ENCODE measurements at places on chromosomes 4 and X.

DNA sequence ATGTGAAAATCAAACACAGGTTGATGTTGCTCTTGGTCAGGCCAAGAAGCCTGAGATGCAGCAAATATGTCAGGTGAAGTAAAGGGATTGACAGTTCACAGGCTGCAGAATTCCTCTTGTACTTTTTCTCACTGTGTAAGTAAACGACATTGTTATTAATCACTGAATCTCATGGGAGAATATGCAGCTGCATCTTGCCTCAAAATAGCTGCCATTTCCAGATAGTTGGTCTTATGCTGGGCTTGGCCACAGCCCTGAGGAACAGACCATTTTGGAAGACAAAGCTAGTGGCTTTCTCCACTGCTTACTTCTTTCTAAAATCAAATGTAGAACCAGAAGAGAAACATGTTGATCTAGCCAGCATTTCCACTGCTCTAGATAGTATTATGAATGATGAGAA, 403.4 kb upstream of the NR3C2 start:
- DNase-seq = no peak

GRCh38 chrX:118178450-118178849, 61.8 kb upstream of the KLHL13 start:
- no peak for DNase-seq

GRCh38 chr4:47661741-47662140, 176.1 kb downstream of the CORIN start:
- no peak for DNase-seq

- no peak for DNase-seq
Measured at GRCh38 chrX:122004127-122004526, 956.7 kb downstream of the GLUD2 start.

DNA sequence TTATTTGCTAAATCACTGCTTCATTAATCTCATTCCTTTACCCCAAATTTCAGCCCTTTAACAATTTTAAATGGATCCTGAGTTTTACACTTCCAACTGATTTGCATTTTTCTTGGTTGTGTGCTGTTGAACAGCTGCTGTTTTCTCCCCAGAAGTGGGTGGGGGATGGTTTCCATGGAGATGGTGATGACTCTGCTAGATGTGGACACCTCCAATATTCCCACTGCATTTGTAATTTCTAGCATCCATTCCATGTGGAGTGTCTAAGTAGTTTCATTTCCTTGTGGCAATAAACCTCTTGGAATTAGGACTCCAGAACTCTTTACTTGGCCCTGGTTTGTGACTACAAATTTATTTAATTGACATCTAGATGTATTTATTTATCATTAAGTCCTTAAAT, 330.4 kb downstream of the GBA3 start:
- DNase-seq = no peak

- DNase-seq = no peak
Measured at GRCh38 chr4:30295652-30296051, 424.5 kb upstream of the PCDH7 start.

DNA sequence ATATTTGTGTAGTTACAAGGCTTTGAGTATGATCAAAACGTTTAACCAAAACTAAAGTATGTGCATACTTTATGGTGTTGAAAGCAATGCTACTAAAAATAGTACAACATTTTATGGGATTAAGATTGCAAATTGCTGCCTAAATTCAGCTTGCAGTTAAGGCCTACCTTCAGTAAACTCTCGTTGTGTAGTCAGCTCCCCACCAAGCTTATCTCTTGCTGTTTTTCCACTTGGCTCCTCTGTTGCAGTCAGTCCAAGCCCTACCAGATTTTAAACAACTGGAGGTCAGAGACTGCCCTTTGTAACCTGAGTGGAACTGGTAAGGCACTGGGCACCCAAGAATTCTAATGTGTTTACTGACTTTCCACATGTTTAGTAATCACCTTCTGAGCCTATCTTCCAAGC, 25.7 kb downstream of the AFF1 start:
- no peak for DNase-seq

- DNase-seq = peak; percentile 93
Measured at GRCh38 chrX:51892921-51893745, at the start of gene MAGED1. Gene MAGED1, plus strand, starts transcription at chrX:51893623. Its CDS starts 682 bp downstream, at chrX:51894305.

GRCh38 chr4:27930291-27930690, 1069.7 kb downstream of the STIM2 start:
- no peak for DNase-seq

- peak; percentile 43 for DNase-seq
Measured at GRCh38 chrX:24619647-24620046, 27.5 kb downstream of the PCYT1B start.

- no peak for DNase-seq
Measured at GRCh38 chr4:77432717-77433417, 172.8 kb upstream of the CXCL13 start.

DNA sequence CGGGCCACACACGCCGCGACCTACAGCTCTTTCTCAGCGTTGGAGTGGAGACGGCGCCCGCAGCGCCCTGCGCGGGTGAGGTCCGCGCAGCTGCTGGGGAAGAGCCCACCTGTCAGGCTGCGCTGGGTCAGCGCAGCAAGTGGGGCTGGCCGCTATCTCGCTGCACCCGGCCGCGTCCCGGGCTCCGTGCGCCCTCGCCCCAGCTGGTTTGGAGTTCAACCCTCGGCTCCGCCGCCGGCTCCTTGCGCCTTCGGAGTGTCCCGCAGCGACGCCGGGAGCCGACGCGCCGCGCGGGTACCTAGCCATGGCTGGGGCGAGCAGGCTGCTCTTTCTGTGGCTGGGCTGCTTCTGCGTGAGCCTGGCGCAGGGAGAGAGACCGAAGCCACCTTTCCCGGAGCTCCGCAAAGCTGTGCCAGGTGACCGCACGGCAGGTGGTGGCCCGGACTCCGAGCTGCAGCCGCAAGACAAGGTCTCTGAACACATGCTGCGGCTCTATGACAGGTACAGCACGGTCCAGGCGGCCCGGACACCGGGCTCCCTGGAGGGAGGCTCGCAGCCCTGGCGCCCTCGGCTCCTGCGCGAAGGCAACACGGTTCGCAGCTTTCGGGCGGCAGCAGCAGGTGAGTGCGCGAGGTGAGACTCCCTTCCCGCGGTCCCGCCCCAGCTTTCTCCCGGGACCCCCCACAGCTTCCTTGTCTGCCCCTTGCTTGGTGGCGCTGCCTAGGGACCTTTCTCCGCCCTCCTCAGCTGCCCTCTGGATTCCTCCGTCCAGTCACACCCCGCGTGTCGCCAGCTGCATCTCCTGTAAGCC, 678 bp downstream of the BMP3 start:
- no peak for DNase-seq

- DNase-seq = no peak
Measured at GRCh38 chr4:7736436-7737267, 203.0 kb downstream of the AFAP1 start.

DNA sequence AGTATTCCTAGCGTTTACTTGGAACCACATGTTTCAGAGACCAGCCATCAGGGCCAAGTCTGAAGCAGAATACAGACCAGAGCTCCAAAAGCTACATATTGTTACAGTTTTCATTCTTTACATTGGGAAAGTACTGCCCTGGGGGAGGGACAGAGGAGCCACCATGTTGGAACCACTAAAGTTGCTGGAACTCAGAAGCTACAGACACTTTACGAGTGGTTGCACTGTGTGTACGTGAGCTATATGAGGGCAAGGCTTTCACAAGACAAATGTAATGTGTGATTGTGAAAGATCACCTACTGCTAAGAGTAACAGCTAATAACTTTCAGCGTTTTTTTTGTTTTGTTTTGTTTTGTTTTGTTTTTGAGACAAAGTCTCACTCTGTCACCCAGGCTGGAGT, 11.7 kb downstream of the GPC3 start:
- no peak for DNase-seq

GRCh38 chr4:99945718-99946355, 581 bp downstream of the DNAJB14 start:
- no peak for DNase-seq

- no peak for DNase-seq
Measured at GRCh38 chr4:159977907-159978617, 875.2 kb downstream of the RAPGEF2 start.

GRCh38 chrX:17042037-17042436, 95.6 kb downstream of the REPS2 start:
- DNase-seq = no peak

GRCh38 chrX:107766470-107767150, 9.0 kb downstream of the TSC22D3 start:
- peak; percentile 29 for DNase-seq

GRCh38 chrX:109890910-109891502, 111.9 kb upstream of the TMEM164 start:
- DNase-seq = peak; percentile 46

GRCh38 chrX:152959626-152960025, 34.3 kb downstream of the PNMA5 start:
- no peak for DNase-seq

DNA sequence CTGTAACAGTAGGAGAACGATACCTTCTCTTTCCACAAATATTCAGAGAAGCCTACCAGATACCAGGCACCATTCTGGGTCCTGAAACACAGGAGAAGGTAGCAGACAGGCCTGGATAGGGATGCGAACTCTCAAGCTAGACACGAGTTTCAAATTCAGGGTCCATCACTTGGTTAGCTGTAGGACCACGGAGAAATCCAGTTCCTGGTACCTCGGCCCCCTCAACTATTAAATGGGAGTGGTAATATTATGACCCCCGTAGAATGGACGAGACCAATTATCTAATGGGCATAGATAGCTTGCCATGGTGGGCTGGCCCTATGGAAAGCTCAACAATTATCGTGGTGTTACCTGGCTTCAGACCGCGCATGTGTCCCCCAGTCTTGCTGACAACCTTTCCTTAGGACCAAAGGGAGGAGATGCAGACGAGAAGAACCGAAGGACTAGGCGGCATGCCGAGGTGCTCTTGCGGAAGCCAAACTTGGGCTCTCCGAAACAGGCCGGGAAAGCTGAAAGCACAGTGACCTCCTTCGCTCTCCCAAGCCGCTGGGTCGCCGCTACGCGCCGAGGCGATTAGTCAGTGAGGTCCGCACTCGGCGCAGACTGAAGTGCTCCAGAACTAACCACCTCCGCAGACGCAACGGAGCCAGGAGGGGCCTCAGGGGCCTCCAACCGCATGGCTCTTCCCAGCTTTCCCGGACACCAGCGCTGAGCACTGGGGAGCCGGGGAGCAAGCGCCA, 19.6 kb downstream of the NKX3-2 start:
- DNase-seq = no peak

- no peak for DNase-seq
Measured at GRCh38 chr4:42150653-42151567, 1.5 kb downstream of the BEND4 start.

- no peak for DNase-seq
Measured at GRCh38 chr4:99506781-99507180, 4.0 kb upstream of the C4orf17 start.

DNA sequence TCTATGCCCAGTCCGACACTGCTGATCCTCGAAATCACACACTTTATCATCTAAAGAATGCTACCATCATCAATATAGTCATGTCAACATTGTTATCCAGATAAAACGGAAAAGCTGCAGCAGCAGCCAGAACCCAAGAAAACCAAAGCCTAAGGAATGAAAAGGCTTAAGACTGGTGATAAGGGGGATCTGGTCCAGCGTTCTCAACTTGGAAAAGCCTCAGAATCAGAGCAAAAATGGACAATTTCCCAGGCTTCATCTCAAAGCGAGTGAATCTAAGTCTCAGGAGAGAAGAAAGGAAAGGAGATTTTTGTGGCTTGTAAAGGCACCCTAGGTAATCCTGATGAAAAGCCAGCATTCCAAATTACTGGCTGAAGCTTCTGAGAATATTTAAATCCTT, 8.2 kb downstream of the ZNF518B start:
- DNase-seq = no peak

DNA sequence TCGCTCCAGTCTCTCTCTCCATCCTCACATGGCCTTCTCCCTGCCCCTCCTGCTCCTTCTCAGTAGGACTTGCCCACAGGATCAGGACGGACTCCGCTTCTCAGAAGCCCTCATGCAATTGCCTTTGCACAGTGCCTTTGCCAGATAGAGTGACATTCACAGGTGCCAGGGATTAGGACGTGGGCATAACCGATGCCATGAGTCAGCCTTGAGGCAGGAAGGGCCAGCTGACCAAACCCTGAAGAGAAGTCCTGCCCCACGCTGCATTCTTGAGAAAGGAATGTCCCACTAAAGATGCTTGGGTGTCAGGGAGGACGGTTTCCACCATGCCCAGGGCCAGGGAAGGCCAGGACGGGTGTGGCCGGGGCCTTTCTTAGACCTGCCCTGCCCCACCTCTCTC, 6.6 kb upstream of the GRPEL1 start:
- no peak for DNase-seq

GRCh38 chr4:84456157-84456556, 42.9 kb downstream of the NKX6-1 start:
- no peak for DNase-seq

- DNase-seq = no peak
Measured at GRCh38 chrX:133933316-133933715, 52.1 kb downstream of the GPC3 start.

GRCh38 chrX:9899640-9900111, 67.5 kb upstream of the CLDN34 start:
- DNase-seq = no peak

DNA sequence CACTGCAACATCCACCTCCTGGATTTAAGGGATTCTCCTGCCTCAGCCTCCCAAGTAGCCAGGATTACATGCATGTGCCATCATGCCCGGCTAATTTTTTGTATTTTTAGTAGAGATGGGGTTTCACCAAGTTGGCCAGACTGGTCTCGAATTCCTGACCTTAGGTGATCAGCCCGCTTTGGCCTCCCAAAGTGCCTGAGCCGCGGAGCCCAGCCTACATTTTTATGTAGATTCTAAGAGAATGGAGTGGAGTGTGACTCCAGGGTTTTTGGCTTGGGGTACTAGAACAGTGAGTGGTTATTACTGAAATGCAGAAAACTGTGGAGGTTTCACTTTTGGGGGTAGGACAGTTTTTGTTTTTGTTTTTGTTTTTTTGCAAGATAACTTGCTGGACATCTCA, 806.0 kb downstream of the ADGRL3 start:
- DNase-seq = no peak

GRCh38 chr4:87423317-87424098, 1.1 kb downstream of the NUDT9 start:
- no peak for DNase-seq
